ENCODE measurements at places on chromosomes 12 and 14.

DNA sequence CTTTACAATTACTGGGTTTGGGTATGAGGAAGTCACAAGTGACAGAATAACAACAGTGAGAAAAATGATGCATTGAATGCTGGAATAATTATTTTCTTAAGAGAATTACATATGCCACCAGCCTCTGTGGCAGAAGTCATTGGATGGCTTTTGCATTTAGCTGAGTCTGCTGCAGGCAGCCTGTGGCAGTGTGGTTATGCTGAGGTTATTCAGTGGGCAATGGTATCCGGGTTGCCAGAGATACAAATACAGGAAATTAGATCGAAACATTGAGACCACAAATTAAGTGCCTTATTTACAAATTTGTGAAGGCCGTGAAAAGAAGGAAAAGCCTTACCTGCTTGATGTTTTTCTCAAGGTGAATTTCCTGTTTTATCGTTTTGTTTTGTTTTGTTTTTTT, 1050.0 kb downstream of the GALC start:
- DNase-seq: no peak

GRCh38 chr12:116941188-116941587, 30.4 kb downstream of the FBXW8 start:
- no peak for DNase-seq

- DNase-seq: no peak
Measured at GRCh38 chr12:62618319-62618718, 151.7 kb downstream of the MON2 start.

DNA sequence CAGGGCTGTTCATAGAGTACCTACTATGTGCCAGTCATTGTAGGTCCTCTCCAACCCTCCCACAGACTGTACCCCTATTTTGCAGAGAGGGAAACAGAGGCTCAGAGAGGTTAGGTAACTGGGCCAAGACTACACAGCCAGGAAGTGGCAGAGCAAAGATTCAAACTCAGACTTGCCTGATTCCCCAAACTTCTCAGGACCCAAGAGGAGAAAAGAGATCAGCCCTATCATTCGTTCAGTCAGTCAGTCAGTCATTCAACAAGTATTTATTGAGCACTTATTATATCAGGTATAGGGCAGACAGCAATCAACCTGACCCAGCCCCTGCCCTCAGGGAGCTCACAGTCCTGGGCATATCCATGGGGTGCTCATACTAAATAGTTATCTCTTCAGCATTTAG, 39.6 kb upstream of the CORO1C start:
- DNase-seq: no peak

GRCh38 chr14:63493246-63493645, 49.9 kb downstream of the PPP2R5E start:
- DNase-seq: no peak

DNA sequence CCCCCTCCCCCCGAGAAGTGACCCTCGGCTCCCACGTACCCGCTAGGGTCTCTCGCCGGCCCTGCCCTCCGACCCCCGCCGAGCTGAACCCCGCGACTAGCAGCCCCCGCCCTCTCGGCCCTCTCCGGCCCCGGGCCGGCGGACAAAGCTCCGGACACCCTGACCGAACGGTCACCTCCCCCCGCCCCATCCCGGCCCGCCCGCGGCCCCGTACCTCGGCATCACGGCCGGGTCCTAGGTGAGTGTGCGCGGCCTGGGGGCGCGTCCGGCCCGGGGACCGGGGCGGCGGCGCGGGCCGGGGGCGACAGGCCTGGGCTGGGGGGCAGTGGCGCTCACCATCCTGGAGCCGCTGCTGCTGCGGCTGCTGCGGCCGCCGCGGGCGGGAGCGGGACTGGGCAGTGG, at the start of gene FIGNL2:
Gene FIGNL2, minus strand, starts transcription at position 393 of the 402 bp plus-strand sequence. CDS start 26,305 bp downstream, outside the sequence.
- DNase-seq: peak; percentile 36

GRCh38 chr12:101925361-101925760, 48.0 kb downstream of the DRAM1 start:
- peak; percentile 90 for DNase-seq

- no peak for DNase-seq
Measured at GRCh38 chr14:65554837-65555236, 142.3 kb downstream of the FUT8 start.

- no peak for DNase-seq
Measured at GRCh38 chr14:105166571-105167302, 1.8 kb downstream of the JAG2 start.

DNA sequence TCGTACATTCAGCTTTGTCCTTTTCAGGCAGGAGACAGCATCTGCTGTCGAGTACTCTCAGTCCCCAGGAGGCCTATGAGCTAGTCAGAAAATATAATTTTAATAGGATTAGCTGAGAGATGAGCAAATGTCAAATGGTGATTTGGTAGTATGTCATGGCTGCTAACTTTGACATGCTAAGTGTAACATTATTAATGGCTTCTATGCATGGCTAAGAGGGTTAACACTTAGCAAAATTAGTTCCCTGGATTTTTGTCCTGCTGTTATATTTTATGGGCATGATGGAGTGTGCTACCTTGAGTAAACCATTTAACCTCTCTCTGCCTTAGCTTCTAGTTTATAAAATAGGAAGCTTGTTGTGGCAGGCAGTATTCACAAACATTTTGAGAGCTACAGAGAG, 2.9 kb upstream of the PCNX1 start:
- DNase-seq: no peak
